Osteocyte (in vitro differentiated cells): ENCODE measurements at places on chromosomes 13 and 19. TPM values are rescaled to one million over a fixed set of nuclear protein-coding genes. Genes with fewer than 3 reads are reported as not detected.

The MBD3L2 gene
- not detected in 2 replicates for total RNA-seq

The NAXD gene
- 34.3 and 35.6 TPM in 2 replicates for total RNA-seq

The NLRP12 gene
- not detected in 2 replicates for total RNA-seq

The CYP4F2 gene
- total RNA-seq, result not detected in 2 replicates

The SLC7A9 gene
- 0.37 and 0.78 TPM in 2 replicates for total RNA-seq

The ZNF254 gene
- total RNA-seq, result 18.7 and 19.2 TPM in 2 replicates

The TUBA3C gene
- not detected in 2 replicates for total RNA-seq

The ZNF471 gene
- not detected in 2 replicates for total RNA-seq

The OR7C1 gene
- total RNA-seq, result not detected in 2 replicates

The TNFSF11 gene
- total RNA-seq, result 0.26 TPM in 1 of 2 replicates, not detected in the other

The SMAD9 gene
- total RNA-seq, result 3.6 and 4.6 TPM in 2 replicates

The LIM2 gene
- not detected in 2 replicates for total RNA-seq

The ASF1B gene
- 4.5 and 5.5 TPM in 2 replicates for total RNA-seq

The ZNF729 gene
- total RNA-seq, result not detected in 2 replicates

The ATP1A3 gene
- total RNA-seq, result not detected in 2 replicates

The NCAN gene
- not detected in 2 replicates for total RNA-seq

The KASH5 gene
- not detected in 2 replicates for total RNA-seq

The TMEM272 gene
- total RNA-seq, result not detected in 2 replicates

The LGALS4 gene
- total RNA-seq, result 0.31 TPM in 1 of 2 replicates, not detected in the other

The ZNF44 gene
- 7.0 and 7.8 TPM in 2 replicates for total RNA-seq

The ADGRE1 gene
- total RNA-seq, result not detected in 2 replicates

The GRIK5 gene
- 0.38 and 0.55 TPM in 2 replicates for total RNA-seq

The ZSCAN4 gene
- total RNA-seq, result not detected in 2 replicates

The TECR gene
- total RNA-seq, result 136 and 139 TPM in 2 replicates

The CLIP3 gene
- total RNA-seq, result 72.8 and 78.3 TPM in 2 replicates

The ZNF835 gene
- not detected in 2 replicates for total RNA-seq

The ZNF614 gene
- 7.9 and 8.4 TPM in 2 replicates for total RNA-seq

The EBI3 gene
- 1.0 and 1.6 TPM in 2 replicates for total RNA-seq

The CYP2A6 gene
- total RNA-seq, result not detected in 2 replicates

The SLC8A2 gene
- 0.05 TPM in 1 of 2 replicates, not detected in the other for total RNA-seq

The C19orf53 gene
- 82.4 and 86.6 TPM in 2 replicates for total RNA-seq
